Mammary epithelial cell (primary cell): ENCODE measurements at places on chromosomes 6 and 20.

DNA sequence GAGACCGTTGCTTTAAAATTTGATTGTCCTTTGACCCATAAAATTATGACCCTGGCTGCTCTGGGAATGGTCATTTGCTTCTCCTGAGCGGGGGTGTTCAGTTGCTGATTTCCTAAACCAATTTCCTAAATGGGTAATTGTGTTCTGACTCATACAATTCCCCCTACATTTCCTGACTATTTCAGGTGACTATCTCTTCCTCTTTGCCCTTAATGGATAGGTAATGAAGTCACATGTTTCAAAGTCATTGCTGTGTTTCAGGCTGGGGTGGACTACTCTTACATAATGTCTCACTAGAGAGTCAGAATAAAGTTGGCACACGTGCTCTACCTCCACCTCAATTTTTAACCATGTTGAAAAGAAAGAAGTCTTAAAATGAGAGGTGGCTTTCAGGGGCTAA, 109.8 kb downstream of the DOK5 start:
- DNase-seq, result no peak

DNA sequence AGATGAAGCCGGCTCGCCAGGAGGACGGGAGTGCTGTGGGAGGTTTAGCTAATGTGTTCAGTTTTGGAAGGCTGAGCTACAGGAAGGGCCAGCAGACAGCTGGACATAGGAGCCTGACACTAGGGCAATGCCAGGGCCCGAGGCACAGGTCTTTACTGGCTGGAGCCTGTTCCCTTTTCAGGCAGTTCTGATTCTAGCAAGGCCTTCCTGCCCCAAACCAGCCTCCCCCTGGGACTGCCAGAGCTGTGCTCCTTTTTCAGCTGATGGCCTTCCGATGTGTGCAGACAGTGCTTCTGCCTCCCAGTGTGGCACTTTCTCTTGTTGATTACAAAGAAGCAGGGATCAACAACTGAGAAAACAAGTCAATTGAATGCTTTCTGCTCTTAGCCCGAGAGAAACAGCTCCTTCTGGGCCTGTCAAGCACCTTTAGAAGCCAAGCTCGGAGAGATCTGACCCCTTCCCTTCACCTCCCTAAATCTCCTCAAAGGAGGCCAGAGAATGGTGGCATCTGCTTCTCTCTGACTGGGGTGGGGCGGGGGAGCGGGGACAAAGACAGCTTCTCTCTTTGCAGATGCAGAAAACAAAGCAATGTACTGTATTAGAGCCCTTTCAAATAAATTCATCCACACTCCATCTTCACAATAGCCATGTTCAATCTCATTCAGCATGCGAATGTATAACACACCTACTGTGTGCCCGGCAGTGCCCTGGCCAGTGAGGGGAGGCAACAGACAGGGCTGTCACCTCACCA, 63.2 kb downstream of the RAB44 start:
- no peak for DNase-seq

- peak; percentile 73 for DNase-seq
Observed at GRCh38 chr20:1266167-1266973, at the start of gene SNPH. Gene SNPH, plus strand, starts transcription at chr20:1266294. Its CDS starts 29,946 bp downstream, at chr20:1296240.

DNA sequence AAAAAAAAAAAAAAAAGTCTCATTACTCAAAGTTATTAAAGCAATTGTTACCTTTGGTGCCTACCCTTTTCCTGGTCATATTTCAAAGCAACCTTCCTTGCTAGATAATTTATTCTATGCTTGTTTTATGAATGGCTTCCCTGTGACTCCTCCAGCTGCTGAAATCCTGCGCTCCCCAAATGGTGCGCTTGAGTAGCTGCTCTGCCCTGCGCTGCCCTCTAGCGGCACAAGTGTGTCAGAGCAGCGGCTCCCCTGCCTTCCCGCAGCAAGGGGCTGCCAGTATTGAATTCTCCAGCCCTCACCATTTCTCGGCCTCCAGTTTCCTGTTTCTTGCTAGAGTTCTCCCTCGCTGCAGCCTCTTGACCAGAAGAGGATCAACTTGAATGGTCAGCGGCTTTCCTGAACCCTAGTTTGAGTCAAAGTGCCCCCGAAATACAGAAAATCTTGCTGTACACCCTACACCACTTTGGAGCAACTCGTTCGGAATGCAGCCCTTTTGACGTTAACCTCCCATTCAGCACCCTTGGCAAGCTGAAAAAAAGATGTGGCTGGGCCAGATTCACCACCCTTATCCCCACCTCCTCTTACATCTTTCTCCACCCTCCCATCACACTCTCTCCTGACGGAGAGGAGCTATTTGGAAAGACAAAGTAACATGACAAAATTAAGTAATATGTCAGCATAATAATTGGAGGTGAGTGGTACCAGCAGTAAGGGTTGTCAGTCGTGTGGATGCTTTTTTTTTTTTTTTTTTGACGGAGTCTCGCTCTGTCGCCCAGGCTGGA, 60.4 kb upstream of the KLHL31 start:
- peak; percentile 48 for DNase-seq
